ENCODE measurements at places on chromosomes 6 and 20.

GRCh38 chr20:11429168-11429567 is 488.5 kb upstream of the BTBD3 start:
- DNase-seq = no peak

- no peak for DNase-seq
These were observed 122.3 kb downstream of the BANF2 start for GRCh38 chr20:17822039-17822438.

DNA sequence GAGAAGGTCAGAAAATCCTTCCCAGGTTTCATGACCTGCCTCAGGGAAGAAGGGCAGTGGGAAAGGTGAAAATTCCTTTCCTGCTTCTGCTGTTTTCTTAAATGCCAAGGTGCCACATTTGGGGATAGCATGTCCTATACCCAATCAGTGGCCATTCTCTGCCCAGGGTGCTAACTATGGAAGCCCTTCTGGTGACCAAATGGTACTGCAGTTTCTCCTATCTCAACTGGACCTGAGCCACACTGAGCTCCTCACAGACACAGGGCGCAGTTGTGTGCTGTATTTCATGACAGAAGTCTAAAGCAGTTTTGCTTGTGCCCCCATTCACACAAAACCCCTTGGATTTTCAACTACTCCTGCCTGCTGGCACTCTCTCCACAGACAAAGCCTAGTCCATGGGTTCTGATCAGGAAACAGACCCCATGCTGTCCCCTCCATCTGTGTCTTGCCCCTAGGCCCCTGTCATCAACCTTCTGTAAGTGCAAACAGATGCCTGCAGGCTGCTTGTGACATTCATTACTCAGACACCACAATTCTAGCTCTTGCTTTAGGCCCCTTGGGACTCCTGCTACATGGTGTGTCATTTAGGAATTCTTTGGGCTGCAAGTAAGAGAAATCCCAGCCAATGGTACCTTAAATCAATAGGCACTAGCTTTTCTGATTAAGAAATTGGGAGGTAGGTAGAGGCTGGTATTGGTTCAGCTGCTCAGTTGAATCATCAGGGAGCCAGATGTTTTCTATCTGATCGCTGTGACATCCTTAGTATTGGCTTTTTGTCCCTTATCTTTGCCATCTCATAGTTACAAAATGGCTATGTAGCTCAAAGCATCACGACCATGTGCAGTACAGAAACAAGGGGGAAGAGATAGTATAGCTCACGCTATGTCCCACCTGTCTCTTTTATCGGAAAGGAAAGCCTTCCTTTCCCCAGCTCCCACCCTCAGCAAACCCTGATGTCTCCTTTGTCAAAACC is 147.8 kb downstream of the CD83 start:
- DNase-seq = no peak

- no peak for DNase-seq
These were observed 10.0 kb downstream of the CITED2 start for GRCh38 chr6:139364302-139364981.

DNA sequence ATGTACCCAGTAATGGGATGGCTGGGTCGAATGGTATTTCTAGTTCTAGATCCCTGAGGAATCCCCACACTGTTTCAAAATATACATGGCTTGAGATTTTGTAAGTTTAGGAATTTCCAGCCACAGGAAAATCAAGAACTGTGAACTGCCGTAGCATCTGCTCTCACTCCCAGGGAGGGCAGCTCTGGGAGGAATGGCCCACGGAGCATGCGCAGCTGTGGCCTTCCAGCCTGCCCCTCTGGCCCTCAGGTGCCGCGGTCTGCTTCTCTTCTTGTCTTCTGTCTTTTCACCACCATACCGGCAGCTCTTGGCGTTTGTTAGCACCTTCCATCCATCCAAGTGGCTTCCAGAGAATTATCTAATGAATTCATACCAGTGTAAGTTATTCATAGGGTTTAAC is 19.9 kb upstream of the EXOC2 start:
- no peak for DNase-seq

- DNase-seq = no peak
These were observed 22.9 kb downstream of the ASIP start for GRCh38 chr20:34264141-34264540.

DNA sequence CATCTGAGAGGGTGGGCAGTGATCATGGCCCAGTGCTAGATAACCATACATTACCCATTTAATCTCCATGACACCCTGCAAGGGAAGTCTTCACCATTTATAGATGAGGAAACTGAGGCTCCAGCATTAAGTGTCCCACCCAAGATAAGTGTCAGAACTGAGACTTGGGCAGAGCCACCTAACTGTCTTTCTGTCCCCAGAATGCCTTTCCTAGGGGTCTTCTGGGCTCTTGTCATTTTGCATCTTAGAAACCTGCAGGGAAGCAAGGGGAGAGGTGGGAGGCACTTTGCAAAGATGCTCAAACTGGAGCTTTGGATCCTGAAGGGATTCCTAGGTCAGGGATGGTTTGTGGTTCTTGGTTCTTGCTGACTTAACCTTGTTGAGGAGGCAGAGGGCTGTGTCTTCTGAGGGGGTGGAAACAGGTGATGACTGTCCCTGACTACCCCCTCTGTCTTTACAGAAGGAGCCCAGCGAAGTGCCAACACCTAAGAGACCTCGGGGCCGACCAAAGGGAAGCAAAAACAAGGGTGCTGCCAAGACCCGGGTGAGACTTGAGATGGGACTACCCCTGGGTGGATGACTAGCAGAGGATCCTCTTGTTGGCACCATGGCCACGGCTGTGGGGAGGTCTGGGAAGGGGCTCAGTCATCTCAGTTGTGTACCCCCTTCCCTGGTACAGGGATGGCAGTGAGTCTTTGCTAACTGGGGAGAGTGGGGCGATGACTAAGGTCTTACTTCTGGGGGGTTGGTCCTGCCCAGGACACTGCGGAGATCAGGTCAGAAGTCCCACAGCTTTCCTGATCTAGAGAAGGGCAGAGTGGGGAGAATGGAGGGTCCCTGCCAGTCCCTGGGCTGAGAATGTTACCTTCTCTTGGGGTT is 5.8 kb downstream of the HMGA1 start:
- no peak for DNase-seq

GRCh38 chr20:58192567-58192966 is 35.9 kb downstream of the ANKRD60 start:
- no peak for DNase-seq

GRCh38 chr6:118356054-118356453 is 192.0 kb upstream of the PLN start:
- DNase-seq = no peak

DNA sequence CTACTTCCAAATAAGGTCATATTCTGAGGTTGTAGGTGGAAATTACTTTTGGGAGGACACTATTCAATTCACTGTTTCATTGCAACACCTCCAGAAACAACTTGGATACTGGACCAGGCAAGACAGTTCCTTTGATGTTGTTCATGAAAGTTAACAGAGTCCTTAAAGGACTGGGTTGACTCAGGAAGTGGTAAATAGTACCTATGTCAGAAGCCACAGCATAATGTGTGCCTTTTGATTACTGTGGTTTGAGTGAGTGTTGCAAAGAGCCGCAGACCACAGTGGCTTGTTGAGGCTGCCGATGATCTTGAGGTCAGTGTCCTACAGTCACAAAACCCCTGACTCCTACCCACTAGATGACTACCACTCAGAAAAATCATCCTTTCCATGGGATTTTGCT is 10.9 kb downstream of the IL20RA start:
- DNase-seq = no peak
